ENCODE measurements at places on chromosomes 12 and 14.

DNA sequence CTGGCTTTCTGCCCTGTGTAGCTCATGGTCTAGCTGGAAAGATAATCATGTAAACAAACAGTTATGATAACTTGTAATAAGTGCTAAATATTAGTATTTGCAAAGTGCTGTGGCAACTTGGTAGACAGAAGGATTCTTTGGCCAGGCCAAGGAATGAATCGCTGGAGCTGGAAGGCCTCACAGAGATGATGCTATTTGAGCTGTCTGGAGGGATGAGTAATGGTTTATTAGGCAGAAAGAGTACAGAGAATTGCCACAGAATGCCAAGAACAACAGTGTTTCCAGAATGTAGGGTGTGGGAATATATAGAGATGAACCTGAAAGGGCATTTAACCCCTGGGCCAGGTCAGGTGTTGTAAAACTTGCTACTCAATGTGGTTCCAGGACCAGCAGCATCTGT lies 27.6 kb downstream of the OTX2 start:
- no peak for DNase-seq

- no peak for DNase-seq
Measured at GRCh38 chr12:26034371-26035142, 76.1 kb downstream of the RASSF8 start.

GRCh38 chr12:12443431-12443878 lies 86.6 kb downstream of the BORCS5 start:
- DNase-seq = no peak

DNA sequence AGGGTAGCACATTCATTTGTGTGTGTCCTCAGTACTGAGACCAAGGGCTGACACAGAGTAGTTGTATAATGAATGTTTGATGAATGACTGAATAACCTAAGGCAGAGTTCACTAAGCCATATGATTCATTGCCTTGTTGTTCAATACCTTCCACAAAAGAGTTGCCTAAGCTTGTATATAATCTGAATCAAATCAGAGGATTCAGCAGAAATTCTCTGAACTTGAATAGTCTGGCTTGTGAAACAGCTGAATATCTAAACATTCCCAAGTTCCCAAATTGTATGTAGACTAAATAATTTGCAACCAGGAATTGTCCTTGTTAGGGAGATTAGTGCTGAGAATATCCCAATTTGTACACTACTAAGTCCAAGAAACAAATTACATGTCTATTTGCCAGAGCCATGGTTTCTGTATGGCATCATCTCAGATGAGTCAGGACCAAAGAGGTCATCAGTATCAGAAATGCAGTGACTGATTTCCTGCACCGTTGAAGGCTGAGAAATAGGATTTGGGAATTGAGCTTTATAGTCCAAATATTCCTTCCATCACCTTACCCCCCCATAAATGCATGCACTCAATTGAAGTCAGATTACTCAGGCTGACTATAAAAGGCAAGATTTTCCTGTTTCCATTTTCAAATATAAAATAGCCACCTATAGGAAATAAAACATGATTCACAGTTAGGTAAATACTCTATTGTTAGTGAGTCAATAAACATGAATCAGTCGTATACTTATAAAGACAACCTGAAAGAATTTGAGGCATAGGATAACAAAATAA lies 168.7 kb downstream of the PHLDA1 start:
- peak; percentile 7 for DNase-seq

GRCh38 chr12:88325076-88325815 lies 183.1 kb downstream of the TMTC3 start:
- DNase-seq = no peak

- peak; percentile 49 for DNase-seq
Measured at GRCh38 chr12:120012067-120012621, 23.1 kb downstream of the BICDL1 start.

GRCh38 chr12:127070515-127071157 lies 1196.3 kb upstream of the TMEM132C start:
- DNase-seq = no peak

DNA sequence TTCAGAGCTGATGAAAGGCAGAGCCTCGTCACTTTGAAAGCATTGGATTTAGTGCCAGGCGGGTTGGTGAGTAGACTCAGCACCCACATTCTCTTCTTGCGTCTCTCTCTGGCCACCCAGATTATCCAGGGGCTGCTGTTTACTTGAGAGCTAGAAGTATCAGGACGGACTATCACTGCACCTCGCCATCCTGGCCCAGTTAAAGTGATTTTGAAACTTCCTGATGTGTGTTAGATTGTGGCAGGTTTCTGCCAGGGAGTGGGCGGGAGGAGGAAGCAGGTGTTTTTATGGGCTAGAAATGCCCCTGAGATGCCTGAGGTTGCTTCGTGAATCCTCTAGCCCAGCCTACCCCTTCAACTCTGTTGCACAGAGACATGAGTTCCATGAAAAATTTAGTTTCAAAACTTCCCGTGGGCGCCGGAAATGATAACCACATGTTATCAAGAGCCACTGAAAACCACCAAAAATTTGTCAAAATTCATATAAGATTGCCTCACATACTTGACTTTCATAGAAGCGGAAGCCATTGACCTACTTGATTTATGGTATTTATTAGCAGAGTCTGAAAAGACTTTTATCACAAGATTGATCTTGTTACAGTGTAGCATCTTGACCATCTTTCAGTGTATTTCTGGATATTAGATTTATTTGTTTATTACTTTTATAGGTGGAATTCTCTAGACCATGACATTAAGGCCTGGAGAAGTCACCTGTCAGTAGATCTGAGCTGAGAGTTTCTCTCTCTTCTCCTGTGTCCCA lies 466.0 kb downstream of the RAD51B start:
- DNase-seq = no peak

DNA sequence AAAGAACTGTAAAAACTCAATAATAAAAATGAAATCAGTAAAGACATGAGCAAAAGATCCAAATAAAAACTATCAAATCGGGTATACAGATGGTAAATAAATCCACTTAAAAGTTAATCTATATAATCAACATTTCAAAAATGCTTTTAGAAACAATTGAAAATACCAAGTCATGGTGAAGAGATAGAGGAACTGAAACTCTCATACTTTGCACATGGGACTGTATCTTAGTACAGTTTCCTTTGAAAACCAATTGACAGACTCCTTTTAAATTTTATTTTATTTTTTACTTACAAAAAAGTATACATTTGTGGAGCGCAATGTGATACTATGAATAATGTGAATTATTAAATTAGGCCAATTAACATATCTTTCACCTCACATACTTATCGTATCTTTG lies 98.6 kb upstream of the FAR2 start:
- no peak for DNase-seq

GRCh38 chr12:103791350-103791920 lies 49.6 kb downstream of the NT5DC3 start:
- DNase-seq = no peak

DNA sequence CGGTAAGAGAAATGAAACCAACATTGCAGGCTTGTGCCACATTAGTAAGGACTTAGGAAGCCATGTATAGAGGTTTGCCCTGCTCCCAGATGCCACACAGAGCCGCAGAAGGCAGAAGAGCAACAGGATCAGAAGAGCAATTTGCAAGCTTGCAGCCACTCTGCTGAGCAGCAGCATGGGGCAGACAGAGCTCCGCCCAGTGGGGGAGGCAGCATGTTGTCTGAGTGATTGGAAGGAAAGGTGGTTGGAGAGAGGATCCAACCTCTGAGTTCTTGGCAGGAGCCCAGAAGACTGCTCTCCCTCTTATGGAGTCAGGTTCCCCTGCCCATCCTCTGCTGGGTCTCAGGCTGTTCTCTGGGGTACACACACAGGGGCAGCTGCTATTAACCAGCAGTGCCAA lies 2.3 kb upstream of the KRT6A start:
- peak; percentile 86 for DNase-seq

DNA sequence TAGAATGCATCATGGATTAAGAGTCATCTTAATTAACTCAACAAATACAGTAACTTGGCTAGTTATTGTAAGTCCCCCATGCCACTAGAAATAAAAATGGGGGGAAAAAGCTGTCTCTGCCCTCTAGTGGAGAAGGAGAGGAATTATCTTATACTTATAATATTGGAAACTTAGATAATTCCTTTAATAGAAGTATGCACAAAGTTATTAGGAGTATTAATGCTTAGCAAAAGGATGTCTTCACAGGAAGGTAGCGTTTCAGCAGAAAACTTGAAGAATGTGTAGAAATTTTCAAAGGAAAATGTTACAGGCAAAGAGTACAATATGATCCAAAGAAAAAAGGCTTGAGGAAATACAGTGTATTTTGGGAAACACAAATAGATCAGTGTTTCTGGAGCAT lies 19.8 kb downstream of the OR5AU1 start:
- DNase-seq = peak; percentile 1

DNA sequence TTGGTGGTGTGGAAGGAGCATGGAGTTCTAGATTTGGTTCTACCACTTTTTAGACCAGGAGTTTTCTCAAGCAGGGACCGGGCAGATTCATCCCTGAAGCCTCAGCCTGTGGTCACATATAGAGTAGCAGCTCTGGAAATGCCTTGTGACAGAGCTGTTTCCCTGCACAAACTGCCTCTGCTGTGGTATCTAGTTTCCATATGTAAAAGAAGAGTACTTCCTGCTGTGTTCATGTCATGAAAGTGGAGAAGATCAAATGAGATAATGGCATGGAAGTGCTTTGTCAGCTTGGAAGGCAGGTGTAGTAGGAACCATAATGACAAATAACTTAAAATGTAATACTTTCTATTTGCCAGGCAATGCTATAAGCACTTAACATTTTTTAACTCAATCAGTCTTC lies 26.1 kb downstream of the OTUB2 start:
- peak; percentile 32 for DNase-seq

GRCh38 chr14:95309261-95310051 lies 10.3 kb downstream of the CLMN start:
- DNase-seq = no peak

DNA sequence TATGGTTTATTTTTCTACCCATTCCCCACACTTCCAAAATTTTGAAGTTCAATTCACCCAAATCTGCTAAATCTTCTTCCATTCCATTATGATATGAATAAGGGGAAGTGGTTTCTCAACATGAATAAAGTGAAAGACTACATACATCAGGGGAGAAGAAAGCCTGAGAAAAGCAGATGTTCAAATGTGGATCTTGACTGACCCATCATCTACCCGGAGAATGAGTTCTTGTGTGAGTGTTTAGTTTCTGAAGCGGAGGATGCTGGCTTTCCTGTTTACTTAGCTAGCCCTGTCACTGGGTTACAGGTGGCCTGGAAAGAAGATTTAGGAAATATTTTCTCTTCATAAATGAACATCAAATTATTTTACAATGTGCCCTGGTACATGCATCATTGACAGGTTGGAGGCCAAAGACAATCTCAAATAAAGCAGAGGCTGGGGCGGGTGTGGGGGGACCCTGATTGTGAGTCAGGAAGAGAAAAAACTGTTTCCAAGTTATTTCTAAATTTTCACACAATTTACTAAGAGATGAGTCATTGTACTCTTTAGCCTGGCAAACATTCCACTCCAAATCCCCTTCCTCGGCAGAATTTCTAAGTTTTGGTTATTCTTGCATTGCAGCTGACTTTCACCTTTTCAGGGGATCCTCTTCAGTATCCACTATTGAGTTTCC lies 135.6 kb downstream of the SLC25A21 start:
- DNase-seq = no peak

- DNase-seq = peak; percentile 65
Measured at GRCh38 chr14:70188659-70189455, at the start of gene SLC8A3. TSS of gene SLC8A3 (minus strand) at chr14:70188951. CDS start at chr14:70168422, 20,529 bp downstream.

DNA sequence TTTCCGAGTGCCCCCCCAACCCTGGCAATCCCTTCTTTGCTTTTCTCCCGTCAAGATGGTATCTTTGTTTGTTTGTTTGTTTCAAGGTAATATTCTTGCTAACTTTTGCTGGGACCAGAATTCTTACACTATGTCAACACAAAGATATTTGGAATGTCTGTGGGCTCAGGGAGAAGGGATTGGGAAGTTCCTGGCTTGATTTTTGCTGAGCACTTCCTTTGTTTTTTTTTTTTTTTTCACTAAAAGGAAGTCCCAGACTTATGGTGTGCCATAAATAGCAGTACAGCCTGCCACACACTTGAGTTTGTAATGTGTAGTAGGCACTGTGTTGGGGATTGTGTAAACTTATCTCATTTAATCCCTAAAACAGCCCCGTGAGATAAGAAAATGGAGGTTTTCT lies 11.2 kb upstream of the RNU6-7 start:
- DNase-seq = no peak

DNA sequence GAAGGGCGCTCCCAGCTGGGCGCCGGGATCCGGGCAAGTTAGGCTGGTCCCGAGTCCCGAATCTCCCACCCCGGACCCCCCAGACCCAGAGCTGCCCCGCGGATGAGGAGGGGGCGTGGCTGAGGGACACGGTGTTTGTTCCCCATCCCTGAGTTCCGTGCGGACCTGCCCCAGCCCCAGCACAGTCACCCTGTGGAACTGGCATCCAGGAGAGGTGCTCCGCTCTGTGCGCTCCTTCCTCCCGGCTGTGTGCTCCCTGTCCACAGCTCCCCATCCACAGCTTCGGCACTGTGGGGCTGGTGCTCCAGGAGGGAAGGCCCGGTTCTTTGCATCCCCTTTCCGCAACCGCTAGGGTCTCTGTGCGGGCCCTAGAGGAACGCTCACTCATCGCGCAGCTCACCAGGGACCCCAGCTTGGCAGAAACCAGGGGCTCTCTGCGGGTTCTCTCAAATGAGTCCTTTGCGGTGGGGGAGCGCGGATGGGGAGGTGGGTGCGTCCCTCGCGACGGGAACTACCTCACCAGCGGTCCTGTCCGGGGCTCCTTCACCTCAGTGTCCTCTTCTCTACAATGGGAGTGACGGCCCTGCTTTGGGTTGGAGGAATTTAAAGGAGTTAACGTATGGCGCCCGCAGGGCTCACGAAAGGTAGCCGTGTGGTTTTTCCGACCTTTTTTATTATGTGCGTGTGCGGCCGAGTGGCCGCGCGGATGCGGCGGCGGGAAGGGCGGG lies 845 bp downstream of the TMEM132C start:
- DNase-seq = no peak
